ENCODE measurements at places on chromosomes 5 and 9.
A peak's percentile ranks its signal among the peaks of the same experiment; 100 is the strongest.

DNA sequence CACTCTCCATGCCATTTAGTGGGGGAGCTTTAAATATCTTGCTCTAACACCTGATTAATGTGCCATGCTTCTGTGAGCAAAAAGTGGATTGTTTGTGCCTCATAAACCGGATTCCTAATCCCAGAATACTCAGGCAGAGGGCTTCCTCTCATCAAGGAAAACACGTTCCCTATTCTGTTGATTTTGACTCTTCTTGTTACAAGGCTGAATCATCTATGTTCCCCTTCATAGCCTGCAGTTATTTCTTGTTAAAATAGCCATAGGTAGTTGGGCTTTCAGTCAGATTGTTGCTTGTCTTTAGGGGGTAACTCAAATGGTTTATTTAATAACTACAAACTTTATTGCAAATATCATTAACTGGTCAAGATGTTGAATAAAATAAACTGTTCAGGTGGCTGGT, 26.6 kb downstream of the ROPN1L start:
- H3K27me3 ChIP-seq: peaks cover 8% of the 10 kb centered on the region
- no peaks in the 10 kb centered on the region for H3K36me3 ChIP-seq
- H3K4me3 ChIP-seq: no peak overlapping the region
- no peaks in the 10 kb centered on the region for H3K4me1 ChIP-seq
- DNase-seq: no peak
- H3K27ac ChIP-seq: no peak overlapping the region

DNA sequence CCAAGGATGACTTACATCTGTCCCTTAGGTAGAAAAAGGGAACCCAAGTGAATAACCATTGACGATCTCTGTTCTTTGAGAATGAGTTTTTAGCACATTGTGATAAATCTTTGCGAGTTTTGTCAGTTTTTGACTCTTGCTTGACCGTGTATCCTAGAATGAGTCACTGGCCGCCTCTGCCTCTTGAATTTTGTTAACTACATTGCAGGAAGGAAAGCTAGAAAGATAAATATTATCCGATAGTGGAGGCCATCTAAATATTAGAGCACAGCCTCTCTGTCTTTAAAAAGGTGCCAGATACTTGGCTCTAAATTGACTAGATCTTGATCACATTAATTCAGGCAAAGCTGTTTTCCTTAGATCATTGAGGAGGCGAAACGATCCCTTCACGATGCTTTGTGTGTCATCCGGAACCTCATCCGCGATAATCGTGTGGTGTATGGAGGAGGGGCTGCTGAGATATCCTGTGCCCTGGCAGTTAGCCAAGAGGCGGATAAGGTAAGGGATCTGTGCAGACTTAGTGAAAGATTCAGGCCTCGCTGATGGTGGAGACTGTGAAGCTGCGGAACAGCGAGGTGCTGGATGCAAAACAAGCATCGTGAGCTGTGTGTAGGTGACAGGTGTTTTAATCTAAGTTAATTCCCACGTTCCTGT, 12.2 kb downstream of the CCT5 start:
- H3K27me3 ChIP-seq: no peaks in the 10 kb centered on the region
- H3K36me3 ChIP-seq: peaks cover 80% of the 10 kb centered on the region
- no peak overlapping the region for H3K27ac ChIP-seq
- H3K4me3 ChIP-seq: no peak overlapping the region
- DNase-seq: no peak
- H3K4me1 ChIP-seq: no peaks in the 10 kb centered on the region

GRCh38 chr5:62606878-62607277, 28.3 kb downstream of the LRRC70 start:
- peaks cover 9% of the 10 kb centered on the region for H3K36me3 ChIP-seq
- no peak overlapping the region for H3K27ac ChIP-seq
- H3K4me1 ChIP-seq: no peaks in the 10 kb centered on the region
- no peak overlapping the region for H3K4me3 ChIP-seq

- DNase-seq: no peak
- H3K4me1 ChIP-seq: peaks cover 36% of the 10 kb centered on the region
- peak overlapping the region; percentile 89 for H3K4me3 ChIP-seq
- H3K36me3 ChIP-seq: no peaks in the 10 kb centered on the region
- no peaks in the 10 kb centered on the region for H3K27me3 ChIP-seq
- H3K27ac ChIP-seq: peak overlapping the region; percentile 93
Observed at GRCh38 chr9:71910650-71911060, 338 bp downstream of the ABHD17B start.

GRCh38 chr9:125992557-125992956, 245.4 kb downstream of the PBX3 start:
- H3K27me3 ChIP-seq: peaks cover 10% of the 10 kb centered on the region
- no peak overlapping the region for H3K4me3 ChIP-seq
- H3K27ac ChIP-seq: no peak overlapping the region
- no peaks in the 10 kb centered on the region for H3K4me1 ChIP-seq

GRCh38 chr5:17240487-17240886, 23.1 kb downstream of the BASP1 start:
- H3K27ac ChIP-seq: no peak overlapping the region
- H3K27me3 ChIP-seq: no peaks in the 10 kb centered on the region
- no peak overlapping the region for H3K4me3 ChIP-seq
- no peaks in the 10 kb centered on the region for H3K36me3 ChIP-seq
- no peak for DNase-seq

DNA sequence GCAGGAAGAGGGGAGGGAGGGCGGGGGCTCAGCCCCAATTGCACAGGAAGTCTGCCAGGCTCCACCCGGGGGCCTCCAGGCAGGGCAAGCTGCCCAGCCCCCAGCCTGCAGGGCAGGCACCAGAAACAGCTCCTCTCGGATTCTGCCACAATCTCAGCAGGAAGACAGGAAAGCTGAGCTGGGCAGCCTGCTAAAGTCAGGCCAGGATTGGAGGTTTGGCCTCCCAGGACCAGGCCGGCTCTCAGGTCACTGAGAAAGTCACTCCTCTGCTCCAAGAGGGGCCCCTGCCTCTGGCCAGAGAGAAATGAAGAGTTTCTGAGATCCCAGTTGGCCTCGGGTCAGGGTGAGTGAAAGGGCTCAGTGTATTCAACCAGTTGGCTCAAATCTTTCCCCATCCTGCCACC, 54.6 kb upstream of the STXBP1 start:
- H3K4me3 ChIP-seq: no peak overlapping the region
- peaks cover 88% of the 10 kb centered on the region for H3K4me1 ChIP-seq
- peak; percentile 74 for DNase-seq
- H3K36me3 ChIP-seq: peaks cover 7% of the 10 kb centered on the region

- no peaks in the 10 kb centered on the region for H3K4me1 ChIP-seq
- H3K27ac ChIP-seq: no peak overlapping the region
- H3K36me3 ChIP-seq: no peaks in the 10 kb centered on the region
- H3K4me3 ChIP-seq: no peak overlapping the region
- DNase-seq: no peak
- H3K27me3 ChIP-seq: no peaks in the 10 kb centered on the region
Observed at GRCh38 chr5:180974612-180975315, 13.9 kb upstream of the BTNL3 start.

DNA sequence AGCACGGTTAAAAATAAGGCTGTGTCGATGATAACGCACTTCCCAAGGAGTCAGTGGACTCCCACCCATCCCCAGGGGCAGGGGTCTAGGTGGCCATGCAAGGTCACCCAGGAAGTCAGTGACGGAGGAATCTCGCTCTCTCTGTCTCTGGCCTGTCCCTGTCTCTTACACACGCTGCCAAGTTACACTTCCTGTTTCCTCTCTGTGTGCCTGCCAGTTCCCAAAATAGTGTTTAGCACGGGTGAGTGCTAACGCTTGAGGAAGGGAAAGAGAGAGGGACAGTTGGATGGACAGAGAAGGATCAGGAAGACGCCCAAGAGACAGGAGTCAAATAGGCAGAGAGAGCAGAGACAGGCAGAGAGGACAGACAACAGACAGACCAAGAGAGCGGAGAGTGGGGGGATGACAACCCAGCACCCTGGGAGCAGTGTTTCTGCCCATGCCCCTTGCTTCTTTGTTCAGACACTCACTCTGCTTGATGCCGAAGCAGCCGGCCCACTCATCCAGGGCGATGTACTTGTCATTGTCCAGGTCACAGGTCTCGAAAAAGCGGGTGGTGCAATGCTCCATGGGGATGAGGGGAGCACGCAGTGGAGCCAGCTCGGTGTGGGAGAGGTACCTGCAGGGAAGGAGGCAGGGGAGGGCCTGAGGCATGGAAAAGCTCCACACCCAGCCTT, 23.0 kb downstream of the SPARC start:
- H3K27ac ChIP-seq: peak overlapping the region; percentile 72
- H3K4me1 ChIP-seq: peaks cover 78% of the 10 kb centered on the region
- no peaks in the 10 kb centered on the region for H3K27me3 ChIP-seq
- H3K36me3 ChIP-seq: peaks cover 47% of the 10 kb centered on the region

GRCh38 chr5:6899221-6899620, 186.0 kb downstream of the TENT4A start:
- no peaks in the 10 kb centered on the region for H3K27me3 ChIP-seq
- no peaks in the 10 kb centered on the region for H3K36me3 ChIP-seq
- no peak overlapping the region for H3K4me3 ChIP-seq
- H3K4me1 ChIP-seq: no peaks in the 10 kb centered on the region
- DNase-seq: peak; percentile 61

- peaks cover 24% of the 10 kb centered on the region for H3K4me1 ChIP-seq
- H3K27ac ChIP-seq: no peak overlapping the region
- no peaks in the 10 kb centered on the region for H3K27me3 ChIP-seq
- peaks cover 14% of the 10 kb centered on the region for H3K36me3 ChIP-seq
- H3K4me3 ChIP-seq: no peak overlapping the region
Observed at GRCh38 chr9:124784509-124784908, 7.6 kb downstream of the OLFML2A start.

DNA sequence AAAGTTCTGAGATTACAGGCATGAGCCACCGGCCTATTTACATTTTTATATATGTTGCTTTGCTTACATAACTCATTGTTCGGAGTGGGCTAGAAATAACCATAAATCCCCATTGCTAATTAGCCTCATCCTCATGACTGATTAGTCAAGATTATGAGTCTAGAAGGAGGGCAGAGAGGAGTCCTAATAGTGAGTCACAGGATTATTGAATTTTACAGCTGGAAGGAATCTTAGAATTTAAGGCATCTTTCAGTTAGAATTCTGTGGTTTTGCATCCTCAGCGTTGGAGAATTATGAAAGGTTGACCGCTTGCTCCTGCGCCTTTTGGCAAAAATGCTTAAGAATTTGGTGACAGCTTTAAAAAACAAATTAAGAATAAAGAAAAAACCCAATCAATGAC, 2.6 kb upstream of the PBX3 start:
- H3K27ac ChIP-seq: no peak overlapping the region
- H3K4me3 ChIP-seq: no peak overlapping the region
- DNase-seq: no peak
- H3K36me3 ChIP-seq: no peaks in the 10 kb centered on the region
- no peaks in the 10 kb centered on the region for H3K27me3 ChIP-seq
- peaks cover 22% of the 10 kb centered on the region for H3K4me1 ChIP-seq

Data from suprapubic skin (tissue), 4 donors.